ENCODE measurements at places on chromosomes 16 and 17. TPM values are rescaled to one million over a fixed set of nuclear protein-coding genes. Genes with fewer than 3 reads are reported as not detected.

GRCh38 chr17:43193251-43193650 lies 18.4 kb upstream of the TMEM106A start:
- DNase-seq = no peak

Gene COG8
- 19.4 TPM for total RNA-seq

Gene TBC1D28
- total RNA-seq = not detected

Gene ITGAD
- not detected for total RNA-seq

Gene GPR142
- not detected for total RNA-seq

DNA sequence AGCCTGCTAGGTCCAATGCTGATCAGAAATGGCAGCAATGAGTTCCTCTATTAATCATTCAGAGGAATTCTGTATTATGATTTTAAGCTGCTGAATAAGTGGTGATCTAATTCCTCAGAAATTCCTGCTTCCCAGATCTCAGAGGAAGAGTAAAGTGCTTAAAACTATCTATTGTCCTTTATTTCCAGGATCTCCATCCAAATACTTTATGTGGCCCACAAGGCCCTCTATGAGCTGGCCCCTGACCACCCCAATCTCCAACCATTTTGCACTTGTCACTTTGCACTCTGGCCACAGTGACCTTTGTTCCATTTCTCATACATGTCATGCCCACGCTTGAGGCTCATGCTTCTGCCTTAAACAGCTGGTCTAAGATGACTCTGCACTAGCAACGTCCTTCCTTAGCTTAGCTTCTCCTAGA lies 93.7 kb downstream of the CA10 start:
- DNase-seq = no peak

Measured in IMR-90 (cell line).